ENCODE measurements at places on chromosomes 2 and 18.

GRCh38 chr2:39665811-39666490, at the start of gene TMEM178A:
Gene TMEM178A (plus strand): TSS chr2:39665917. CDS start chr2:39665975, 58 bp downstream.
- DNase-seq = no peak

DNA sequence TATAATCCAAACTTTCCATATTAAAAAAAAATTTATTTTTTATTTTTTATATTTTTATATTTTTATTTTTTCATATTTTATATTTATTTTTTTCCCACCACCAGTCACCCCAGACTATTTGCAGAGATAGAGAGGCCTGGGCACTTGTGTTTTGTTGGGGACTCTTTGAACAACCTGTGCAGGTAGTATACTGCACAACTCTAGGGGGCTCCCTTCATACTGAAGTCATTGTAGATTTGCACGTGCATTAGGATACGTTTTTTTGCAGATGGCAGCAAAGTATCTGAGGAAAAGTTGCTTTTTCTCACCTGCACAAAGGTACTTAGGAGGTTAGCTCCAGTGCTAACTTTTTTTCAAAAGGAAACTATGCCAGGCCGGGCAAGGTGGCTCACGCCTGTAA, 73.9 kb upstream of the TANC1 start:
- no peak for DNase-seq

- DNase-seq = no peak
Observed at GRCh38 chr2:230674966-230675672, 37.5 kb upstream of the CAB39 start.

DNA sequence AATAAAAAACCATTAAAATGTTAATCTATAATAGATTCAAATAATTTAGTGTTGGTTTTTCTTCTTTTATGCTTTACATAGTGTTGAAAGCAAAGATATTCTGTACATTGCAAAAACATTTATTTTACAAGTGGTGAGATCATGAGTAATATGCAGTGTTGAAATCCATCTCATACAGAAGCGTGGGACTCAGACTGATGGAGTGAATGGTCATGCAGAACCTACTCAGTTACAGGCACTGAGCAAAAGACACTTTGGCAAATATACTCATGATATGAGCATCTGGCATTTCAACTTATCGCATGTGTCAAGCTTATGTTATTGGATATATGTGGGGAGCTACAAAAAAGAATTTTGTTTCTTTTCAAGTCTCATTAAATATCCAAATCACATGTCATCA, 620.2 kb upstream of the NETO1 start:
- DNase-seq = no peak

- no peak for DNase-seq
Observed at GRCh38 chr18:73646196-73646595, 501.4 kb downstream of the FBXO15 start.

- DNase-seq = no peak
Observed at GRCh38 chr2:218523651-218524050, 44.5 kb downstream of the USP37 start.

GRCh38 chr2:62415518-62415917, 90.5 kb downstream of the TMEM17 start:
- no peak for DNase-seq

DNA sequence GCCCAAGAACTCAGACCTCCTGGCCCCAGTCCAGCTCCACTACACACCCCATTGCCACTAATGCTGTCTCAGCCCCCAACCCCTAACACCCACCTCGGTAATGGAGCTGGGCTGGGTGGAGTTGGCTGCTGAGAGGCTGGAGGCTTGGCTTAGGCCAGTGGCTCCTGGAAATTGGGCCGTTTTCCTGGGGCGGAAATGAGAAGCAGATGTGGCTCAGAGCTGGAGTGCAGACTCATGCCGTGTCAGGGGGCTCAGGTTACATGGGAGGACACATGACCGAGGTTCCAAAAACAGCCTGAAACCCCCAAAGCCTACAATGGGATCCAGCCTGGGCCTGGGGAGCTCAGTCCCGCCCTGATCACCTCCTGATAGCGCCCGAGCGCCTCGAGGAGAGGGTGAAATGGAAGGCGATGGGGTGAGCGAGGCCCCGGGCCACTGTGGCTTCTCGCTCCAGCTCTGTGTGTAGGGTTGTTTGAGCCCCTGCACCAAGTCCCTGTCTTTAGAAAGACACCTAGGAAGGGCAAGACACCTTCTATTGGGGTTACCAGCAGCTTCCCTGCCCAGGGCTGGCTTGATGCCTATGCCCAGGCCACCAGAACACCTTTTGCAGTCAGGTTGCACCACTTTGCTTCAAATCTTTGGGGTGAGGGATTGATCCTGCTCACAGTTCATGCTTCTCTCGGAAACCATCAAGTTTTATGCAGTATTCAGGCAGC, 175.7 kb upstream of the HAAO start:
- peak; percentile 94 for DNase-seq

DNA sequence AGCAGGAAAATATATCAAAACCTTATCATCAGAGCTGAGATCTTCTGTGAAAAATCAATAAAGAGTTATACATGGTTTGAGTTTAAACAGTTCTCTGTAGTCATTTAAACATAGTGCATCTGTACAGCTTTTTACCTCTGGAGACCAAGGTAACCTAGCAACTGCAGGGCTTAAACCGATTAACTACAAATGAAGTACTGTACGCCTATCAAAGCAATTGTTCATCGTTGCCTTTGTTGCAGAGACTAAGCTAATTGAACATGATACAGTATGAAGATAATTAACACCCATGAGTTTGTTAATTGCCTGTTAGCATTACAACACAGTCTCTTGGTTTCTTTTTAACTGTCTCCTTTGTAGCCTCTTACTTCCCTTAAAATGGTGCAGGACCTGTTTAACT, 147.9 kb downstream of the LNPK start:
- DNase-seq = no peak

DNA sequence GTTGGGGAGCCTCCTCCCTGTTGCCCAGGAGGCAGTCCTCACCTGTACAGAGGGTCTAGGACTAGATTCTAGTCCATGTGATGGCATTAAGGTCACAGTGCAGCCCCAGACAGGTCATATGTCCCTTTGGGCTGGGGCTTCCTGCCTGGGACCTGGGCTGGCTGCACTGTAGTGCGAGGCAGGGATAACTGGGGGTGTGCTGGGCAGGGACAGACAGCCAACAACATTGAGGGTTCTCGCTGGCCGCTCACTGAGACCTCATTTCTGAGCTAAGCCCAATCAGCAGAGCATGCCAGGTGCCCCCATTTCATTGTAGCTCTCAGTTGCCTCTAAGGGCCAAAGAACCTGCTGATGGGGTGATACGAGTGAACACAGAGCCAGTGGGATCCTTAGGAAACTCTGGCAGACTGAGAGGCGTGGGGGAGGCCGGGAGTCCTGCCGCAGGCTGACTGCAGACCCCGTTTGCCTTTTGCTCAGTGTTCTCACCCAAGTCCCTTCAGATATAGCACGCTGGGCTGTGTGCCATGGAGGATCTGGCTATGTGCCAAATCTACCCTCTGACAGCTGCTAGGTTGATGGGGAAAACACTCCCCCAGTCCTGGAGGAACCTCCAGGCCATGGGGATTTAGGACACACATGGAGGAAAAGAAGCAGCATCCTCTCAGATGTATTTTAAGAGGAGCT, 51.9 kb downstream of the DYSF start:
- DNase-seq = no peak

GRCh38 chr2:229268626-229269025, 2.5 kb downstream of the PID1 start:
- no peak for DNase-seq

GRCh38 chr18:11884396-11885030, 23.6 kb downstream of the MPPE1 start:
- no peak for DNase-seq

- DNase-seq = no peak
Observed at GRCh38 chr2:159549234-159549633, 67.1 kb downstream of the BAZ2B start.

DNA sequence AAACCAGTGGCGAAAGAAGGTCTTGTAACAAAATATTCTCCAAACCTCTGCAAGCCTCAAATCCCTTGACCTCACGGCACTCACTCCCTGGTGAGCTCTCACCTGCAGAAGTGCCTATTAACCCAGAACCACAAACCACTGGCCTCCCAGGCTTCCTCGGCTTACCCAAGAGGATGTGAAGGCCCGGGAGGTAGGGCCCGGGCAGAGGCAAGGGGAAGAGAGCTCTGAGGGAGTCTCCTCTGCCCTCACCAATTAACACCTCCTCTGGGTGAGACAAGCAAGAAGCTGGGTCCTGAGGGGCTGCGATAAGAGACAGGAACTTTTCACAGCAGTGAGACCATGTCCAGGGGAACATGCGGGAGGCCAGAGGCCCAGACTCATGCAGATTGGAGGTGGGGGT, 53.7 kb downstream of the EMX1 start:
- DNase-seq = peak; percentile 23

DNA sequence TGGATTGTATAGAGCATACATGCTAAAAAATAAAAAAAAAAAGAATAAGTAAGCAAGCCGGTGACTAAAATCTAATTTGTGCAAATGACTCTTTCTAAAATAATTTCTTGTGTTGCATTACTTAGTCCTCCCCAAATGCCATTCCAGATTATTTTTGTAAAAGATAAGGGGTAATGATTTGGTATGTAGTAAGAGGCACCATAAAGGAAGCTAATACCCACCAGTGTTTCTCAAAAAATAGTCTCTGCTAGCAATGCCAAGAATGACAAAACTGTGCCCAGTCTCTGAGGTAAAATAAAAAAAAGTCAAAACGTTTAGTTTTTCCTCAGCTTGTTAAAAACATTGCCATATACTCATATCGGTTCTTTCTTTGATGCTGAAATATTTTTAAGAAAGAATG, 2.7 kb downstream of the METTL5 start:
- no peak for DNase-seq

DNA sequence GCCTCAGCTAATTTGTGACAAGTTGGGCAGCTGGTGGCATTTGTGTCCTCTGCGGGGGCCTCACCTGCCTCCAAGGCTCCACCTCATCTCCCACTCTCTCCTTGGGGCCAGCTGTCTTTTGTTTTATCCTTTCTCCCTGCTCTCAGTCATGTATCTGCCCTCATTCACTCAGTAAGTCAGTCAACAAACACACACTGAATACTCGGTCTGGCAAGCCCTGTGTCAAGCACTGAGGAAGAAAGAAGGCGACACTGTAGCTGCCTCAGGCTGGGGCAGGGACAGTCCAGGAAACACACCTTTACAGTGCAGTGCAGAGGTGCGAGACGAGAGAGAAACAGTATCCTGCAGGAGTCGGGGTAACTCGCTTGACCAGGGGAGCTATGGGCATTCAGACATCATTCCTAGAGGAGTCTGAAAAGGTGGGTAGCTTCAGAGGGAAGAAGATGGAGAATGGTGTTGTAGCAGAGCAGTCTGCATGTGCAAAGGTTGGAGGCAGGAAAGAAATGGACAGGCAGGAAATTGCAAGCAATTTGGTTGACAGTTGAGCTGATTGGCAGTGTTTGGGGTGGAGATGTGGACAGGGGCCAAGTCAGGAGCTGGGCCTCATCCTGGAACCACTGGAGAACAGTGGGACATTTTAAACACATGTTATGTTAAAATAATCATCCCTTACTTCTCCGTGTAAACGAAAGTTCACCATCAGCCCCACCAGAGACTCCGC, 34.9 kb downstream of the SCTR start:
- no peak for DNase-seq

DNA sequence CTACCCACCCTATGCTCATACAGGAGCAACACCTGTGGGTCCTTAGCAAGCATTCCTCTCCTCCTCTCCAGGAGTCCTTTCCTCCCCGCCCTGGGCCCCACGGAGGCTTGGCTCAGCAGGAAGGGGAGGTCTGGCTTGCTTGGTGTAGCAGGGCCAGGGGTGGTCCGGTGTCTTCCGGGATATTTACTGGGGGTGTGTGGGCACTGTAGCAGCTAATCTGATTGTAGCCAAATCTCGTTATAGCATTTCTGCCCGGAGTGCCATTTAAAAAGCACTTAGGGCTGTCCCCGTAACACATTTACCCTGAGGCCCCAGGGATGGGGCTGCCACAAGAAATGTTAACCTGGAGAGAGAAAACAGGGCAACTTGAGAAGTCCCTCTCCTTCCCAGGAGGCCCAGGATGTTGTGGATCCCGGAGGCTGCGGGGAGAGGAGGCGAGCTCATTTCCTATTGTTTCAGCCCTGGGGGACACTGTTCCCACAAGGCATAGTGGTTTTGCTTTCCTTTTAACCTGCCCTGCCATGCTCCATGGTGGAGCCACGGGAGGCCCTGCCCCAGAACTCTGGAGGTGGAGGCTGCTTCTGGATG, 134.5 kb downstream of the CLIP4 start:
- DNase-seq = no peak

- DNase-seq = no peak
Observed at GRCh38 chr2:11781602-11782001, 35.2 kb downstream of the LPIN1 start.

- no peak for DNase-seq
Observed at GRCh38 chr18:9617006-9617542, 2.7 kb upstream of the PPP4R1 start.

- DNase-seq = no peak
Observed at GRCh38 chr2:168021800-168022587, 225.4 kb downstream of the STK39 start.

GRCh38 chr18:22503803-22504202, 86.1 kb upstream of the CTAGE1 start:
- no peak for DNase-seq

GRCh38 chr2:83103613-83104012, 1355.5 kb downstream of the SUCLG1 start:
- no peak for DNase-seq

GRCh38 chr2:18156002-18156401, 277.5 kb downstream of the KCNS3 start:
- no peak for DNase-seq

GRCh38 chr18:23114911-23115310, 20.4 kb upstream of the CABLES1 start:
- DNase-seq = no peak

- no peak for DNase-seq
Observed at GRCh38 chr2:7984693-7985353, 697.0 kb upstream of the ID2 start.

- DNase-seq = peak; percentile 85
Observed at GRCh38 chr2:161308178-161308955, at the start of gene PSMD14. Gene PSMD14 (plus strand): TSS chr2:161308425. CDS start chr2:161318826, 10,401 bp downstream.

DNA sequence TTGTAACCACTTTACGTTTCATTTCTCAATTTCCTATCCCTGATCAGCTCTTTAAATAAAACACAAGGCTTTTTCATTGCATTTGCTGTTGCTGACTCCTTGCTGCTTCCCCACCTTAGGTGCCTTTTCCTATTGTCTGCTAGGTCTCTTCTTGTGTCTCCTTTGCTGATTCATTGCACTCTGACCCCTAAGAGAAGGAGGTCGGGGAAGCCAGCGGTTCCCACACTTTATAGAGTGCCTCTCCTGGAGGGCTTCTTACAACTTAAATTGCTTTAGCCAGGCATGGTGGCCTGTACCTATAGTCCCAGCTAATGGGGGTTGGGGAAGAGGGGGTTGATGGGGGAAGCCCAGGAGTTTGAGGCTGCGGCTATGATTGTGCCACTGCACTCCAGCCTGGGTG, 495.0 kb downstream of the DLGAP1 start:
- DNase-seq = no peak

DNA sequence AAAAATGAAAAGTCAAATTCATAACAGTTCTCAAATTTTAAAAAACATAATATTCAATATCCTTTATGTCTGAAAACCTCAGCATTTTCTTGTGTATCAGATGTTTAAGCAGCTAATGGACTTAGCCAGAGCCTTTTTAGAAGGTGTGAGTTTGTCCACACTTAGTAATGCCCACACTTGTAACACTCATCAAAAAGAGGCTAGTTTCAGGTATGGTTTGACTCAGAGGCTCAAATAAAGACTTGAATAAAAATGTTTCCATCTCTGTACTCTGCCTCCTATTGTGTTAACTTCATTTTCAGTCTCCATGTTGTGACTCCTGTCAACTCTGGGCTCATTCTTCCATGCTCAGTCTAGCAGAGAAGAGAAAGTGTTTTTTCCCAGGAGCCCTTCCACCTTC, 311.6 kb downstream of the IRS1 start:
- DNase-seq = no peak

- no peak for DNase-seq
Observed at GRCh38 chr18:74778191-74778847, 180.6 kb downstream of the ZNF407 start.
